ENCODE measurements at places on chromosomes 4 and X.

- DNase-seq: no peak
These were observed 10.5 kb downstream of the ANXA5 start for GRCh38 chr4:121686255-121686654.

DNA sequence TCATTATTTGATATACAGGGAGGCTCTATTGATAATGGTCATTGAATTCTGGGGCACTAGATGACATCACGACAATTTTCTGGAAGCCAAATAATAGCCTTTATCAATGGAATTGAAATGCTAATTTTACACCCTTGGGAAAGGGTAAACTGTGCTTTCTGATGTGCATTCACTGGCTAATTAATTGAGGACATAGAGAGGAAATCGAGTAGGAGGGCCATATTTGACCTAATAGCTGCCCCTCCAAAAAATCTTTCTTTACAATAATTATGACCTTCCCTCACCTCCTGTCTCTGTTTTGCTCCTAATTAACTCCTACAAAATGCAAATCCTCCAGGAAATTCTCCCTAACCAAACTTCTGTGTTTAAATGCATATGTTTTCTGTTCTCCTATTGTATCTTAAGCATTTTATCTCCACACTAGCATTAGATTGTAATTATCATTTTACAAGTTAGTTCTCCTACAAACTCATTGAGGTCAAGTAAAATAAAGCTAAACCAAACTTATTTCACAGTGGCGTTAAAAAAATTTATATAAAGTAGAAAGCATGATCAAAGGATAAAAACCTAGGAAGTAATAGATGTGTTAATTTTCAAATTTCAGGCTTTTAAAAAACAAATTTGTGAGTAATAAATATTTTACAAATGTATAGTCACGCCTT lies 1414.0 kb upstream of the AGA start:
- DNase-seq: no peak

DNA sequence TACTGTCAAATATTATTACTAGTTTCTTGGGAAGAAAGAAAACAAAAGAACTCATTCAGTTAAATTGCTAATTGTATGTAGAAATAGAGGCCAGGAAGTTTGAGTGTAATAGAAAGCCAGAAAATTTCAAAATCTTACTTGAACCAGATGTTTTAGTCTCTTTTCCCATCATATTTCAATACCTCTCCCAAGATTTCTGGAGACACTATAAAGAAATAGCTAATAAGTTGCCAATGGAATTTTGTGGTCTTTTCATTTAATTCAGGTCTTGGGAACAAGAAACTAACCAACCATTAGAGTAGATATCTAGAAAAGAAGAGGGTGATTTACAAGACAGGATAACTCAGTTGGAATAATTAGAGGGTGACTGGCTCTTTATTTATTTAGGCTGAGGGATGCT lies 112.2 kb downstream of the AGTR2 start:
- no peak for DNase-seq

DNA sequence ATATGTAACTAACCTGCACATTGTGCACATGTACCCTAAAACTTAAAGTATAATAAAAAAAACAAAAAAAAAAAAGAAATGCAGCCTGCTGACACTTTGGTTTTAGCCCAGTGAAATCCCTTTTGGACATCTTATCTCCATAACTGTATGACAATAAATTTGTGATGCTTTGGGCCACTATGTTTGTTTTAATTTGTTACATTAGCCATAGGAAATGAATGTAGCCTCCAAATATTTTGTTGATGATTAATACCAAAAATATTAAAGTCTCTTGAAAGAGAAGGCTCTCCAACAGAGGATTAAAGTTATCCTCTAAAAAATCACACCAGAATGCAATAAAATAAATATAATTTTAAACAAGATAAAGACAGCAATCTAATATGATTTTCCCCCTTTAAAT lies 852.7 kb upstream of the SLIT2 start:
- no peak for DNase-seq

DNA sequence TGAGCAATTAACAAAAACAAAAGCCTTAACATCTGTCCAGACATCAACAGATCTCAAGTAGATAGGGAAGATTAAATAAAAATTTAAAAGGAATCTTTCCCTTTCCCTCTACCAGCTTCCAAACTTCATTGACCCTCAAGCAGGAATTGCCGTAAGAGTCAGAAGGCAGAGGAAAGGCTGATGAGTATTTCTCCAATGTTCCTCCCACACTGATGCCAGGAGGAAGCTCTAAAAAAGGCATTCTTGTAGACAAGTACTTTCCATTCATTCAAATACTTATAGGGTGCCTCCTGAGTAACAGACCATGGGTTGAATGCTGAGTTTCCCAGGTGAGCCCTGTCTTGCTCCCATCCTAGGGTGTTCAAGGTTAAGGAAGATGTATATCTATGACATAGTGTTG lies 151.6 kb upstream of the GPC4 start:
- no peak for DNase-seq

GRCh38 chr4:5470318-5471198 lies 237.8 kb downstream of the EVC2 start:
- DNase-seq: no peak

GRCh38 chr4:138835832-138836533 lies 179.6 kb upstream of the NOCT start:
- no peak for DNase-seq

Data from midbrain (tissue), 1 donor.